ENCODE measurements at places on chromosomes 12 and 14.

GRCh38 chr14:100375266-100375962 lies 52.3 kb downstream of the SLC25A47 start:
- DNase-seq: peak; percentile 18

DNA sequence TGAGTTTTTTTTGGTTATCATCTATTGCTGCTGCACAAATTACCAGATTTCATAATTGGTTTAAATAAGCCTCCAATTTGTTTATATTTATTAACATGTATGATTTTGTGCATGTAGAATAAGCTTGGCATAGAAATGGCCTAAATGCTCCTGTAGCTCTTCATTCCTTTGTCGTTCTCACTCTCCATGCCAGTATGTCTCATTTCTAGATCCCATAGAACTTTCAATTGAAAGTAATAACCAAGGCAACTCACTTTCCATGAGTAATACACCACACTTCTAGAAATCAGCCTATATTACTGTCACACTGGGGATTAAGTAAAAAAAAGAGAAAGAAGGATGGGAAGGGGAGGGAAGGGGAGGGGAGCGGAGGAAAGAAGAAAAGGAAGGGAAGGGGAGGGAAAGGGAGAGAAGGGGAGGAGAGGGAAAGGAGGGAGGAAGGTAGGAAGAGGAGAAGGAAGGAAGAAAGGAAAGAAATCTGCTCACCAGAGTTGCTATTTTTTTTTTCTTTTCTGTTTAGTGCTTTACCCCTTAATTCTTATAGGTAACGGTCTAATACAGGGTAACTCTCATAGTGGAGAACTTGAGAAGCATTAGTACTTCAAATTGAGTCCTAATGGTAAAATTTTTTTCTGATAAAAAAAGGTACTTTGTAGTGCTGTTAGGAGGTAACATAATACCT lies 45.6 kb downstream of the MDM2 start:
- DNase-seq: no peak

DNA sequence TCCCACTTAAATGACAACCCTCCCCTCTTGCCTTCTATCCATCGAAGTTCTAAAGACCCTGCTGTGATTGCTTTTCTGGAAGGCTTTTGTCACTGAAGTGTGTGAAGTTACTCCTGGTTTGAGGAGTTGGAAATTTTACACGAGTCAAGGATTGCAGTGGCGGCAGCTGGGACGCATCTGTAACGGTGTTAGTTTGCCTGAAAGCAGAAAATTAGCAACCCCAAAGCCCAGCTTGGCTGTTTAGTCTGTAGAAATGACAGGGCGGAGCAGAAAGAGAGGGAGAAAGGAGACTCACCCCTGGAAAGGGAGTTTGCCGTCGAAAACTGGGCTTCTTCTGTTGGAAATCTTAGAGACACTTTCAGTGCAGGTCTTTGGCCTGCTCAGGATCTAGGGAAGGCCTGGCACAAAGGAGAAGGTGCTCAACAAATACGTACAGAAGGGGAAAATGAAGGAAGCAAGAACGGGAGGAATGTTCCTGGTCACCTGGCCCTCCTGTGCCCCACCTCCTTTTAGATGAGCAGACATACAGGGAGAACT lies 931 bp upstream of the MYF5 start:
- DNase-seq: no peak

DNA sequence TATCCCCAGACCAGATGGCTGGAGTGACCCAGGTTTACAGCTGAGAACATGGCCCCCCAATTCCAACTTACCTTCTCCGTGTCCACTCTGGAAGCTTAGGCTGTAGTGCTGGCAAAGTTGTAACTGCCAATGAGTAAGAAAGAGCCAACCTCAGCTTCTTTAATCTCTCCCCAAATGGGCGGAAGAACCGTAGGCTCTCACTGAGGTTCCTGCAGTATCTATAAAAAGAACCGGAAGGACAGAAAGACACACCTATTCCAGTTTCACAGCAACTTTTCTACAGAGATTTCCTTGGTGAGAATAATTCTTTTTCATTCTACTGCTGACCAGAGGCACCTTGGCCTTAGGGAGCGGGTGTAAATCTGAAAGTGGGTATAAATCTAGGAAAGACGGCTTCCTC lies at the start of gene GPRC5D:
Gene GPRC5D (minus strand): TSS at position 135 of the 400 bp plus-strand sequence. CDS start 1,786 bp downstream, outside the sequence.
- DNase-seq: no peak

DNA sequence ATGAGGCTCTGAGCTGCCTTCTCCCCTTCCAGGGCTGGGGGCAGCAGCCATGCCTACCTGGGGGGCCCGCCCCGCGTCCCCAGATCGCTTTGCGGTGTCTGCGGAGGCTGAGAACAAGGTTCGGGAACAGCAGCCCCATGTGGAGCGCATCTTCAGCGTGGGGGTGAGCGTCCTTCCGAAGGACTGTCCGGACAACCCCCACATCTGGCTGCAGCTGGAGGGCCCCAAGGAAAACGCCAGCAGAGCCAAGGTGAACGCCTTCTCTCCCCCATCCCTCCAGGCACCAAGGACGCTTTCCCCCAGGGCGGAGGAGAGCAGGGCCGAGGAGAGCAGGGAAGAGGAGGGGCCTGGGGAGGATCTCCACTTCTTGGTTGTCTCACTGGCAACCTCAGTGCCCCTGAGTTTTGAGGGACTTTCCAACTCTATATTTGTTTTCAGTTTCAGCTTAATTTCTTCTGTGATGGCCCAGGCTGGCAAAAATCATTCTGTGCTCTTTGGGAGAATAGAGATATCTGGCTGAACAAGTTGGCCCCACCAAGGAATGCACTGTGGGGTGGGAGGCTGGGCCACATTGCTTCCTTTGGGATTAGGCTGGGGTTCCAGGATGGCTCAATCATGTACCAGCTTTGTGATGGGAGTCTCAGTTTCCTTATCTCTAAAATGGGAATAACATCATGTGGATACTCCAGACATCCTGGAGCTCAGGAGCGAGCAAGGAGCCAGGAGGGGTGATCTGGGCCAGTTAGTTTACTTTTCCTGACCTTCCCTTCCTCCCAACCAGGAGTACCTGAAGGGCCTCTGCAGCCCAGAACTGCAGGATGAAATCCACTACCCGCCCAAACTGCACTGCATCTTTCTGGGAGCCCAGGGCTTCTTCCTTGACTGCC lies 1.2 kb downstream of the KHNYN start:
- DNase-seq: no peak

GRCh38 chr12:1872448-1872847 lies 46.0 kb downstream of the CACNA2D4 start:
- DNase-seq: no peak

DNA sequence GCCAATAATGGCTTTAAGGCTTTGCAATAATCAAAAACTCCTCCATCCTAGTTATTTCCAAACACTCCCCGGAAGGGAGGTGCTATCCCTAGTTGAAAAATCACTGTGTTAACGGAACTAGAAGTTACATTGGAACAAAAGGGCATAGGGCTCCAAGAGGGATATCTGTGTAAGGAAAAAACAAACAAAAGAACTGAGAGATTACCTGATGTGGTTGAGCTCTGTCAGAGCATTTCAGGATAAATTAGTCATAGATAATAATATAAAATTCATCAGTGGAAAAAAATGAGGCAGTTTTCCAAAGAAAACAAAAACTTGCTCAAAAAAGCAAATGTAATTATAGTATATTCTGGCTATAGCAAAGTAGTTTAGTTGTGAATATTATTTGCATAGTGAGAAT lies 27.4 kb upstream of the PAPLN start:
- no peak for DNase-seq

DNA sequence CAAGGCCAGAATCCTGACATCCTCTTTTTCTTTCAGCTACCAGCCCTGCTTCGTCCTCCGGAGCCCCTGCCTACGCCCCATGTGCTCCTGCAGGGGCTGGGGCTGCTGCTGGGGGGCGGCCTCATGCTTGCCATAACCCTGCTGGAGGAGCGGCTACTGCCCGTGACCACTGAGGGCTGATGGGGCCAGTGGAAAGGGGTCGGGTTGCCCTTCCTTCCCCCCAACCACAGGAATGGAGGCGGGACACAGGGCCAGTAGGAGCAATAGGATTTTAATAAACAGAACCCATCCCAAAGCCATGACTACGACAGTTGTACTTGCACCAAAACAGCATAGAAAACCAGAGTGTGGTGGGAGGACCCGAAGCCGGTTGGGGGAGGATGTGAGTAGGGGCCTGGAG lies 7.7 kb downstream of the SLC39A5 start:
- DNase-seq: no peak

GRCh38 chr14:55724736-55725135 lies 144.7 kb downstream of the KTN1 start:
- DNase-seq: no peak

GRCh38 chr14:57746563-57746962 lies 119.3 kb downstream of the SLC35F4 start:
- no peak for DNase-seq

DNA sequence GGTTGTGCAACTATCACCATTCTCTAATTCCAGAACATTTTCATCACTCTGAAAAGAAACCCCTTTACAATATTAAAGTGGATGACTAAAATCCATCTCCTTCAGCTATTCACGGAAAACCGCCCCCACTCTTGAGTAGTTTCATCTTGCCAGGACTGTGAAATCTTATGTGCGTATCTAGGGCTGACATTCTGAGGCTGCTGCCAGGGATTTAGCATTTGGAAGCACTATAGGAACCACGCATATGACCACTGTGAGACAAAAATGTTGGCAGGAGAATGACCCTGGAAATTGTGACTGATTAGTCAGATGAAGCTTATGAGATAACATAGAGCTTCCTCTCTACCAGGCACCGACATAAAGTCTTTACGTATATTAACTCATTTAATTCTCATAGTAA lies 305.2 kb upstream of the PDE3A start:
- no peak for DNase-seq

DNA sequence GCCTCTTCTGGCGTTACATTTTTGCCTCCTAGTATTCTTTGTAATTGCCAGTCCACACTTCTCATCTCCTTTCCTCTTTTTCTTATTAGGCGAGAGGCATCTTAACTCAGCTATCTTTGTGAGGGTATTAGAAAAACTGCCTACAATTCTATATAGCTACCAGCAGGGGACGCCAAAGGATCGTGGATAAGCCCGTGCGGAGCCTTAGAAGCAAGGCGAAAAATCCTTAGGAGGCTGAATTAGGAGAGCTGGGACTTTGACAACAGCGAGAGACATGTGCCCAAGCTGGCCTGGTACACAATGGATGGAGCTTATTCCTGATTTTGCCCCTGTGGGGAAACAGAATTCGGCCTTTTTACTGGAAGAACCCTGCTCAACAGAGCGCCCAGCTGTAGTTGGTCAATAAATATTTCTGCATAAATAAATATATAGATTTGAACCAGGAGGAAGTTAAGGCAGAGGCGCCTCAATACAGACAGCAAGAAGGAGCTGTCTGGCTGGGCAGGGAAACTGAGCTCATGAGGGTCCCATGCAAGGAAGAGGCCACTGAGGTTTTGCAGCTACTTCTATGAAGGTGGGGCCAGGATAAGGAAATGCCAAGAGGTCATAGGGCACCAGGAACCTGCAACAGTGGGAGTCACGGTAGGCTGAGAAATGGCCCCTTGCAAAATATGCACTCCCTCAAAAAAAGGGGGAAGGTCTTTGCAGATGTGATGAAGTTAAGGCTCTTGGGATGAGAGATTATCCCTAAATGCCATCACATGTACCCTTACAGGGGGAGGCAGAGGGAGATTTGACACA lies 14.6 kb upstream of the RBM19 start:
- no peak for DNase-seq

GRCh38 chr14:88231603-88232002 lies 91.5 kb downstream of the KCNK10 start:
- DNase-seq: no peak

DNA sequence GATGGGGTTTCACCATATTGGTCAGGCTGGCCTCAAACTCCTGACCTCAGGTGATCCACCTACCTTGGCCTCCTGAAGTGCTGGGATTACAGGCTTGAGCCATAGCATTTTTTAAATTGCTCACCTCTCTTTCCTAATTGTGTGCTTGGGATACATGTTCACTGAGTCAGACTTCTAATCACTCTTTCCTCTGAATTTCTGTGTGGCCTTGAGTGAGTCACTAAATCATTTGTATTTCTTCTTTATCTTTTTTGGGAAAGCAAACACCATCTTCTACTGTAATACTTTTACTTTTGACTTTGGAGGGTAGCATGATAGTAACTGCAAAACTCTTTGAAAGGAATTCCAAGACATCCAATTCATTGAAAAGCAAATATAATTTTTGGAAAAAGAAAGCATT lies 60.8 kb downstream of the FLRT2 start:
- no peak for DNase-seq

GRCh38 chr12:116880213-116880816 lies 926 bp downstream of the HRK start:
- DNase-seq: no peak

DNA sequence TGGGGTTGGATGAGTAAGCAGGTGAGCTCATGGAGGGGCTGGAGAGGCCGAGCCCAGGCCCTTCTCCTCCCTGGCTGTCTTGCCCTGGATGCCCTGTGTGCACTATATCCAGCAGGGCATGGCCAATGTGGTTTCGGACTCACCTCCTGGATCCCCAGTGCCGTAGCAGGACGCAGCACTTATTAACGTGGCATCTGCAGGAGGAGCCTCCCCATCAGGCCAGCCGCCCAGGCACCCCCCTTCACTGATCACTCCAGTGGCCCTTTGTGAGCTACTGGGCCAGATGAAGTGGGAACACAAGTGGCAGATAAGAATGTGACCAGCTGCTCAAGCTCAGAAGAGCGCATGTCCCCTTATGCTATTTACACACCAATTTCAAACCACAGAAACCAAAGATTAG lies 43.1 kb upstream of the DICER1 start:
- no peak for DNase-seq

- no peak for DNase-seq
Observed at GRCh38 chr14:60317609-60318008, 68.6 kb downstream of the PPM1A start.

DNA sequence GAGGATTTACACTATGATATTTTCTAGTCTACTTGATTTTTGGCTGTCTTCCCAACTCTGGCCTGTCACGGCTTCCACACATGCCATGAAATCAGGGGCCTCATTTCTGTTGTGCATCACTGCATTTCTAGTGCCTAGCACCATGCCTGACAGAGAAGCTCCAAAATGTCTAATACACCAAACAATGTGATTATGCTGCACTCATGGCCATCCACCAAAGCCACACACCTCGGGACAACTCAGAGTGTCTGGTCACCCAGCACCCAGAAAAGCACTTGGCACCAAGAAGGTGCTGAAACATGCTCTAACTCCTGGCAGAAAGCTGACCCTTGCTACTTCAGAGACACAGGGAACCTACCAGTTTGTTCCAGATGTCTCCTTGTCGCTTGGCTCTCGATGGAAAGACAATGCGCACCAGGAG lies 11.3 kb downstream of the GCN1 start:
- DNase-seq: no peak
